ENCODE measurements at places on chromosomes 5 and 9.
A peak's percentile ranks its signal among the peaks of the same experiment; 100 is the strongest.

- peak; percentile 94 for DNase-seq
Measured at GRCh38 chr5:45696206-45696836, at the start of gene HCN1. HCN1 (minus strand) TSS chr5:45696380.

GRCh38 chr5:129904667-129905472 is 605 bp downstream of the CHSY3 start:
- DNase-seq: no peak

DNA sequence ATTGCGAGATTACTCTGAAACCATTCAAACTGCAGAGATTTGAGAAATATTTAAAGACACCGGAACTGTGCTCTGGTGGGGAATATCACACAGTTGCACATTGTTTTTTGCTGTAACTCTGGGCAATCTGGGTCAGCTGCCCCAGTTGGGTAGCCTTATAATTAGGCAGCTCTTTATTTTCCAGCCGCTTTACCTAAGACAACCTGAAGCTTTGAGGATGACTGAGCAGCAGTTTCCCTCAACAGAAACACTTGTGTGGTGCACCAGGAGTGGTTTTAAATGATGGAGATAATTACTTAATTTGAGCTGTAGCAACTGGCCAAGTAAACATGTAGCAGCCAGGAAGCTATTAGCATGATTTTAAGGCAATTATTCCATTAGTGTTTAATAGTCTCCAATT is 2.9 kb downstream of the PLCXD3 start:
- peak; percentile 96 for DNase-seq

DNA sequence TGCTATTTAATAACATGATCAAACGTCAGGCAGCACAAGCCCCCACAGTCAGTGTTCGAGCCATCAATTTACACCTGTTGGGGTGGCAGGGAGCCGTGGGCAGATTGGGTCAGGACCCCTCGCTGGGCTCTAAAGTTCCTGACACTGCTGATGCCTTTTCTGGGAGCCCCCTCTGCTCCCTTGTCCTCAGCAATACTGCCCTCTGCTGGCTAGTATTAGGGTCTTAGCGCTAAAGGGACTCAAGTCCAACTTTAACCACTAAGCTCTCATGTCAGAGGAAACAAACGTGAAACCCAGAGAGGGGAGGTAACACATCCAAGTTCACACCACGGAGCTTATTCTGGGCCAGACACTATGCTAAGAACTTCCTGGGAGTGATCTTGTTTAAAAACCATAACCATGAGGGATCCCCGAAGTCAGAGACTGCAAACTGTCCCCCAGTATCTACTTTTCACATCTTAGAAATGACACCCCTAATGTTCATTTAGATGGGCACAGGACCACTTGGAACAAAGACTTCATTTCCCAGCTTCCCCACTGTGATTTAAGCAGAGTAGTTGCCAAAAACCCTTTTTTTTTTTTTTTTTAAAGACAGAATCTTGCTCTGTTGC is 20.4 kb downstream of the ANKS6 start:
- DNase-seq: peak; percentile 59

GRCh38 chr5:3321119-3321760 is 274.4 kb upstream of the IRX1 start:
- DNase-seq: no peak

DNA sequence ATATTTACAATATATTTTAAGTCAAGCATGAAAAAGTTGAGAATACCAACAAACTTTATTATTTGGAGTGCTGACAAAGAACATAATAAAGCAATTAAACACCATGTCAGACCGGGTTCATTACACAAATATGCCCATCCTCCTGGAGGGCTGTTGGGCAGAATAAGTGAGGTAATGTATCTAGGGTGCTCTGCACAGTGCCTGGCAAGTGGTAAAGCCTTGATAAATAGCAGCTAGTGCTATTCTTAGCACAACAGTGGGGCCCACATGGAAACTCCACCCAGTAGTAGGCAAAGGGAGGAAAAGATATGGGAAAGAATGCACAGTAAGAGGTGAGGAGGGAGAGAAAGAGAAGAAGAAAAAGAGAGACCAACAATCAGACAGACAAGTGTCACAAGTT is 97.7 kb downstream of the SLC1A3 start:
- DNase-seq: no peak

DNA sequence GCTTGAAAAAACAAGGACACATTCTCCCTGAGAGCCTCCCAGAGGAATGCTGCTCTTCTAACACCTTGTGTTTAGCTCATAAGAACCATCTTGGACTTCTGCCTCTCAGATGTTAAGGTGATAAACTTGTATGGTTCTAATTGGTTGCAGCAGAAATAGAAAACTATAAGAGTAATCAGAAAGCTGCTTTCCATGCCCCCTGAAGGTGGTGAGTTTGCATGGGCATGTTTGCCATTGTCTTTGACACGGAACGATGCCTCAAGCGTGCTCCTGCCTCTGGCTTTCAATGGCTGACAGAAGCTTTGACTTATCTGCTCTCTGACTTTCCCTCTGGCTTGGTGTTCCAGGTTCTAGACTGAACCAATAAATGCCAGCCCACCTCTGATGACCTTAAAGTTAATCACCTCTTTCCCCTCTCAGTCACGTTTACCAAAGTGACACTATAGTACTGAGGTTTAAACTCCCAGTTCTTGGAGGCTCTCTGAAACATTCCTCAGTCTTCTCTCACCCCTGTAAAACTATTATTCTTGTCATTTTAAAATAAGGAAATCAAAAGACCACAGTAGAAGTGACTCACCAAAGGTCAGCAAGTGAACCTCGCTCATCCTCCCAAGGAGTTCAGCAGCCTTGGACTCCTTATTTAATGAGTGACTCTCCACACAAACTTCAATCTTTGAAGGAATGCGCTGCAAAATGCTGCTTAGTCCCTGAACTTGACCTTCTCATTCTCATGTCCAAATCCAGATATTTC is 103.6 kb downstream of the PIK3R1 start:
- no peak for DNase-seq

DNA sequence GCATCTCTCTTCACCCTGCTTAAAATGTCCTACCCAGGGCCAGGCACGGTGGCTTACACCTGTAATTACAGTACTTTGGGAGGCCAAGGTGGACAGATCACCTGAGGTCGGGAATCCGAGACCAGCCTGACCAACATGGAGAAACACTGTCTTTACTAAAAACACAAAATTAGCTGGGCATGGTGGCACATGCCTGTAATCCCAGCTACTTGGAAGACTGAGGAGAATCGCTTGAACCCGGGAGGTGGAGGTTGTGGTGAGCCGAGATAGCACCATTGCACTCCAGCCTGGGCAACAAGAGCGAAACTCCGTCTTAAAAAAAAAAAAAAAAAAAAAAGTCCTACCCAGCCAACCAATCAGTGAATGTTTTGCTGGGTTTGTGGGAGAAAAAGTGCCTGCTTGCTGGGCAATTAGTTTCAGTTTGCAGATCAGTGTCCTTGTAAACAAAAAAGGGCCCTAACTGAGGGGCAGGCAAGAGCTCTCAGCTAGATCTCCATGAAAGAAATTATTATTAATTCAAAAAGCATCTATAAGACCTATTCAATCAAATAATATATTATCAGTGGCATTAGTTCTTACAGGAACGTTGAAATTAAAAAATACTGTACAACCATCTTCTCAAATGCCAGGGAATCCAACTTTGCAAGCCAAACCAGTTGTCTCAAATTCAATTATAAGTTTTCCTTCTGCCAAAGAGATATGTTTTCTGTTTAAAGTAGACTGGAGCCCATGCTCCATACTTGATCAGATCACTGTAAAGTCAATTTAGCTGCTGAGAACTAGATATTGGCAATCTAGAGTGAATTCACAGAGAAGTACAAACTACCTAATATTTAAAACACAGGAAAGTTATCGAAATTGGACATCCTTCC is 3.9 kb downstream of the MEGF9 start:
- no peak for DNase-seq

- DNase-seq: no peak
Measured at GRCh38 chr9:114737118-114737517, 55.1 kb upstream of the TEX48 start.

GRCh38 chr5:135714126-135714894 is 120.2 kb upstream of the SLC25A48 start:
- DNase-seq: no peak

DNA sequence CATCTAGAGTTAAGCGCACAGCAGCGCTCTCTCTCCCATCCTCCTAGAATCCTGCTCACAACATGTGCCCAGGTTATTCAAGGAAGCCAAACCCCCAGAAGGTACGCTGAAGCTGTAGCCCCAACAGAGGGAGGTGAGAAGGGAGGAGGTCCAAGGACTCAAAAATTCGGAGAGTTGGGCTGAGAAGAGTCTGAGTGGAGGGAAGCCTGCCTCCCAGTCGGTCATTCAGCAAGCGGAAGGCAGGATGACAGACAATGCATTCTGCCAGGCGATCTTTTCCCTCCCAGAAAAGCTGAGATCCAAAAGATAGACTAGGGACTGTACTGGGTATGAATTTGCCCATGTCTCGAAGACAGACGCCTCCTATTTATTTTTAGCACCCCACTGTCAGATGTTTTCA is 189.2 kb downstream of the FRMD3 start:
- no peak for DNase-seq

GRCh38 chr5:142128675-142129208 is 20.2 kb downstream of the NDFIP1 start:
- no peak for DNase-seq

DNA sequence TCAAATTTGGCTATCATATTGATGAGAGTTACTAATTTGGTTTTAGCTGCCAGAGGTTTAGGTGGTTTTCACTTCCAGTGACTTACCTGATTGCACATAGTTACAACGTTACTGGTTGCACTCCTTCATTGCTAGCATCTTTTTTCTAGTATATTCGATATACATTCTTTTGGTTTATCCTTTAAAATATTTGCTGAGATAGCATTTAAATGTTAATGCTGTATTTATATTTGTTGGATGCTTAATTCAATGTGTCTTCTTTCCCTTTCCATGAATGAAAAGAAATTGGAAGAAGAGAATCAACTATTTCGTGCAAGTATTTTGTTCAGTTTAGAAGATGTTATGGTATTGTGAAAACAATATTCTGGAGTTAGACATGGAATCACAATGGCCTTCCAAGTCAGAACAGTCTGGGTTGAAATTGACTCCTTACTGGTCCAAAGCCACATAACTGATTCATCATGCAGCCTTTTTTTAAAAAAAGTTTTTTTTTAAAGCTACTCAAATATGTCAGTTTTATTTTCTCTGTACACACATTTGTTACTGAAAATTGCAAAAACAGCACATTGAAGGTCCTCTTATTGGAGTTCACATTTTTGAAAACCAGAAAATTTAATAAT is 2.2 kb downstream of the SPIN1 start:
- no peak for DNase-seq

- no peak for DNase-seq
Measured at GRCh38 chr5:140556438-140556837, 835 bp downstream of the SRA1 start.

DNA sequence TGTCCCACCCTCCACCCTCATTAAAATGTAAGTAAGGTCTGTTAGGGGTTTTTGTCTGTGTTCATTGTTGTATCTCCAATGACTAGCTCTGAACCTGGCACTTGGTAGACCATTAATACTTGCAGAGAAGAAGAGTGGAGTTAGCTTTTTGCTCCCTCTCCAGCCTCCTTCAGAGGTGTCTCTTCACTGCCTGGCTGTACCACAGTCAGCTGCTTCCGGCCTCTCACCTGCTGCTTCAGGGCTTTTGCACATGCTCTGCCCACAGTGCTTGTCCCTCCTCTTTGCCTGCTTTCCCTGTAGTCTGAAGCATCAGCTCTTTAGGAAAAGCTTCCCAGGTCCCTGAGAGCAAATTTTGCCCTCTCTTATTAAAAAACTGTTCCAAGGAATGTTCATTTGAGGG is 83.6 kb downstream of the SNX24 start:
- no peak for DNase-seq

- no peak for DNase-seq
Measured at GRCh38 chr5:100407053-100407452, 128.1 kb upstream of the FAM174A start.

DNA sequence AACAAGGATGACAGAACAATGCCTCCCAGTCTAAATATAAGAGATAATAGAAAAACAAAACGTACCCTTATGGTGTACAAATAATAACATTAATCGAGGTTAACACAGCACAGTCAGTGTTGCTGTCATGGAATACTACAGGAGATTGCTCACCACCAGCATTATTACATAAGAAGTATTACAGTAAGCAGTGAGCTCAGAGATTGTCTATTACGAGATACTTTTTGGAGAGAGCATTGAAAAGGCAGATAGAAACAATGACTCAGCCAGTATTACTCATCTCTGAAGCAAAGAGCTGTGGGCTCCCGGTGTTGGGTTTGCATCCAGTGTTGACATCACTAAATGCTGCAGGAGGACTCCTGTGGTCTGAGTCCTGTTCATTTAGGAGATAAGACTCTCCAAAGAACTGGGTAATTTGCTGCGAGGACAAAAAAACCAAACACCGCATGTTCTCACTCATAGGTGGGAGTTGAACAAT is 191.9 kb upstream of the SEMA6A start:
- DNase-seq: peak; percentile 10

DNA sequence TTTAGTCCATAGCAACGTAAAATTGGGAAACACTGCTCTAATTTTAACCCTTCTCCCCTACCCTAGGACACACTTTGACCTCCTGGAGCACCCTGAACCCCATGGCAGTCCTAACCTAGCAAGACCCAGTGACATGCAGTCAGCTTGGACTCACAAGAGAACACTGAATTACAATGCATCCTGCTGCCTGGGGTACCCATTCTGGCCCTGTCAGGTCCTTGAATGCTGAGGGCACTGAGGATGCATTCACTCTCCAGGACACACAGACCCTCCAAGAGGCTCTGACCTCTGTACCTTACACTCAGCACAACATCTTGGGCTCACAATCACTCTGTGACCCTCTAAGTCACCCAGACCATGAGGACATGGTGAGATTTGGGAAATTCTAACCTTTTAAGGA is 1.8 kb upstream of the PROP1 start:
- DNase-seq: no peak

DNA sequence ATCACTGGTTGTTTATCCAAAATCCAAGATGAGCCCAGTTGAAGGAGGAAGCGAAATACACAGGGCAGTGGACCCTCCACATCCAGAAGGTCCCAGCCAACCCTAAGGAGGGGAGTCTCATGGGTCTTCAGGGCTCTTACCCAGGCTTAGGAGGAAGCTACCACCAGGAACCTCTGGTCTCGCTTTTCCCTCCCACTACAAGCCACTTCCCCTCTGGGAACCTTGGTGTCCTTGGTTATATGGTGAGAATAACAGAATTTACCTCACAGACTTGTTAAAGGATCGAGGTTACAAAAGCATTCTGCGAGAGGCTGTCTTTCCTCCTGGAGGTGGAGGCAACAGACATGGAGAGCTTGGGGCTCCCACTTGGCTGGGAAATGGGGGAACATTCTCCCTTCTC is 3.4 kb downstream of the HIGD2A start:
- DNase-seq: no peak

DNA sequence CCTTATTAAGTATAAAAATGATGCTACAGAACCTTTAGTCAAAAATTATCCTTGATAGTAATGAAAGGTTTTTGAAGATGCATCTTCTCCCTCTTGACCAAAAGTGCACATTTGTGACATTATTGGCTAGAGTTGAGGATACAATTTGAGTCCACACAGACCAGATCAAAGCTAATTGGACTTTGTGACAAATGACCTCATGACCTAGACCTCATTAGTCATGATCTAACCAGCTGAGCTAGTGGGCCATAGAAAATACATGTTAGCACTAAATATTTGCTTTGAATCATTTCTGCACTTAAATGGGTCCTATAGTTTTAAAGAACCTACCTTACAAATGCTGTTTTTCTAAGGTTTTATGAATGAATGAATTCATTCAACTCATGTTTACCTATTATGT is 182.1 kb downstream of the RFX3 start:
- no peak for DNase-seq

All from NCI-H748 treated with DMSO at 0.1 percent for 48 hours (cell line).